ENCODE measurements at places on chromosomes 2 and 18. TPM values are rescaled to one million over a fixed set of nuclear protein-coding genes. Genes with fewer than 3 reads are reported as not detected.

SNTG2 gene
- not detected for total RNA-seq

DNA sequence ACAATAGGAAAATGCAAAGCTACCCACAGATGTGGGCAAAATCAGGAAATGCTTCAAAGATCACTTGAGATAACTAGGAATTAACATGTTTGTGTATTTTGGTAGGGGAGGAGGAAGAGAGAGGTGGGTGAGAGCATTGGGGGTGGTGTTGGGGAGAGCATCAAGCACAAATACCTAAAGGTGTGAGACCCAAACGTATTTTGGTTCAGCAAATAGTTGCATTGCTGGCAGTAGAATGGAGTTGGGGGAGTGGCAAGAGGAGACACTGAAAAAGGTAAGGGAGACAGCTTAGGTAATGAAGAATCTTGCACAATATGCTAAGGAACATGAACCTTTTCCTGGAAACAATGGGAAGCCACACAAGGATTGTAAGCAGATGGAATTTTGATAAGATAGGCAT is 1.5 kb upstream of the PELI1 start:
- DNase-seq = no peak

DNA sequence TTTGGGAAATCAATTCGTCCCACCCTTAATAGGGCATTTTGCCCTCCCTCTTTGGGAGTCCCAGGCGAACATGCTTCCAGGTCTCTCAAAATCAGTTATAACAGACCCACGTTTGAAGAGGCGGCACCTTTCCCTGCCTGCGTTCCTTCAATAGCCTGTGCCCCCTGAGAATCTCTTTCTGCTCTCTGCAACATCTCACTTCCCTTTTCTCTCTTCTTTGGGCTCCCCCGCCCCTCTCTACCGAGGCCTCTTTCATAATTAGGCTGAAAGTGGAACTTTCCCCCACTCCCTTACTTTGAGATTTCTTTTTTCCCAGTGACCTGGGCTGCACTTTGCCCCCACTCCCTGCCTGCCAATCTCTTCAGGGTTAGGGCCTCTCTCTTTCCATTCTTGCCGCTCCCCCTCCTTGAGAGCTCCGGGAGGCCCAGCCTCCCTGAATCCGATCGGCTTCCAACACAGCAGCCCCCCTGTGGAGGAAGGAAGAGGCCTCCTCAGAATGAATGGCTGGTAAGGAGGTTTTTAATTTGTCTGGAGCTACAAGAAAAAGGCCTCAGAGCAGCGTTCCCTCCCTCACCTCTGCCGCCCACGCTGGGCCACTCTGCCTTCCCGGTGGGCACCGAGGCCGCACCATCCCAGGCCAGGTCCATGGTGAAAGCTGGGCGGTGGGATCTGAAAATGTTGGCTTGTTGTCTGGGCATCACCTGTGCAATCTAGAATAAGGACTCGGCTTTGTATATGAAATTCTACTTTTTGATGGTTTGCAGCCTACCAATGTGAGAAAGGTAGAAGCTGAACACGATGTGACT is 162.6 kb upstream of the SIX3 start:
- DNase-seq = no peak

GRCh38 chr2:65347913-65348312 is 84.5 kb downstream of the SPRED2 start:
- no peak for DNase-seq

DNA sequence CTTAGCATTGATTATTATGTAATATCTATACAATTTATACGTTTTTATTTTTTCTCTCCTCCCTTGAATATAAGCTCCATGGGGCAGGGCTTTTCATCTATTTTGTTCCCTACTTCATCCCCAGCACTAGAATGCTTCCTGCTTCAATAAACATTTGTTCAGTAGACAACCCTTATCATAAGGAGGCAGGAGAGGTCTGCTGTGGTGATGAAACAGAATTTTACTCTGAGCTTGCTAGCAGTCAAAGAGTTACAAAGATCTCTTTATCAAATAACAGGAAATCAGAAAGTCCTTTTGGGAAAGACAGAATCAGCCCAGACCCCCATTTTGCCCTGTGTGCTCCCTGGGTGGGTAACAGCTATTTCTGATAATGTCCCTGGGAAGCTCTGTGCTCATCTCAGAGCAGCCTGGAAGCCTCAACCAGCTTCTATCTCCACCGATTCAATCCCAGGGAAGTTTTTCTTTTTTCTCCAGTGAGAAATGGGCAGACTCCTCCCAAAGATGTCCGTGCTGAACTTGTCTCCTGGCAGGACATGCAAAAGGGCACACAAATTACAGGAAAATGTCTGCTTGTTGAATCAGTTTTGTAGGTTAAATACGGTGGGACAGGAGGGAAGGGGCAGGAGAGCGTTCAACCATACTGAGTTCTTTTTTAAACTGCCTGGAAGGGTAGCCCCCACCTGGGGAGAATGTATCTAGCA is 84.7 kb upstream of the PKDCC start:
- no peak for DNase-seq

GRCh38 chr18:3054780-3055179 is 41.8 kb upstream of the LPIN2 start:
- peak; percentile 46 for DNase-seq

- DNase-seq = no peak
These were observed 2.4 kb upstream of the VPS54 start for GRCh38 chr2:64021578-64021977.

DNA sequence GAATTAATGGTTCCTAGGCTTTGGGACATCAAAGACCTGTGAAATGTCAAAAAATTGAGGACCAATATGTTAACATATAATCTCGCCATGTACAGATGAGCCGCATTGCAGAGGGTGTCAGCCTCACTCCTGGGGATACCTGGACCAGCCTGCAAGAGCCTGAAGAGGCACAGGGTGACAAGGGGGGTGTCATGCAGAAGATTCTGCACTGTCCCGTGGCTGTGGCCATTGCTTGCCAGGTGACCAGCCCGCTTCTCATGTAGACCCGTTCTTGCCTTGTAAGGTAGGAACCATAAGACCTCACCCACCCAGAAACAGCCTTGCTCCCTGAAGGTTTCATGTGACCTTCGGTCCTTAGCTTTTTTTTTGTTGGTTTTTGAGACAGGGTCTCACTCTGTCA is 37.5 kb downstream of the TMEM37 start:
- no peak for DNase-seq

DNA sequence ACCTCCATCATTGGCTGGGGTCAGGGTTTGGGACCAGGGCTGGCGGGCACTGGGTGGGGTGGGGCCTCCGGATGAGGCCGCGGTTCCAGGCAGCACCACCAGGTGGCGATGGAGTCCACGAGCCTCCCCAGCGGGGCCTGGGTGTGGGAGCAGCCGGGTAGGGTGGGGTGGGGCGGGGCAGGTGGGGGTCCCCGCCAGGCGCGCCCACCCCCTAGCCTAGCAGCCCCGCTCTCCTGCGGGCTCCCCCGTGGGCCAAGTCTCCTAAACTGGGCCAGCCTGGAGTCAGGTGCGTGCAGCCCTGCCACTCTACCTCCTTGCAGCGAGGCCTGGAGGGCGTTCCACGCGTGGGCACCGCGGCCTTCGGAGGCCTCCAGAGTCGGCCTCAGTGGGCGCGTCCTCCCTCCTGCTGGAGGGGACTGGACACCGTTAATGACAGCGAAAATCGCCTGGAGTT is 187.5 kb downstream of the TWIST2 start:
- peak; percentile 57 for DNase-seq

DNA sequence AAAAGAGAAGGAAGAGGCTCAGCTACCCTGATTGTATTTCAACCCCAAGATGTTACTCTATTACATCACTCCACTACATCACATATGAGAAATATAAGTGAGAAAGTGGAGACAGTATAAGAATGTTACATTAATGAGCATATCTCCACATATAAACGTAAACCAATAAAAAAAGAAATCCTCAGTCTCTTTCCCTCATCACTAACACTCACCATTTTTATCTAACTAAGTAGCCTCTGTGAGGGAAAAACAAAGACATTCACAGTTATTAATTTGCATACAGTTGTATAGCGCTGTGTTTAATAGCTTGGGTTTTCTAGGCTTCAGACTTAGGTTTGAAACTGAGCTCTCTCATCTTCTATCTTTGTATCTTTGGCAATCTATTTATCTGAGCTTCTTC is 489.1 kb upstream of the LRRTM4 start:
- no peak for DNase-seq

DNA sequence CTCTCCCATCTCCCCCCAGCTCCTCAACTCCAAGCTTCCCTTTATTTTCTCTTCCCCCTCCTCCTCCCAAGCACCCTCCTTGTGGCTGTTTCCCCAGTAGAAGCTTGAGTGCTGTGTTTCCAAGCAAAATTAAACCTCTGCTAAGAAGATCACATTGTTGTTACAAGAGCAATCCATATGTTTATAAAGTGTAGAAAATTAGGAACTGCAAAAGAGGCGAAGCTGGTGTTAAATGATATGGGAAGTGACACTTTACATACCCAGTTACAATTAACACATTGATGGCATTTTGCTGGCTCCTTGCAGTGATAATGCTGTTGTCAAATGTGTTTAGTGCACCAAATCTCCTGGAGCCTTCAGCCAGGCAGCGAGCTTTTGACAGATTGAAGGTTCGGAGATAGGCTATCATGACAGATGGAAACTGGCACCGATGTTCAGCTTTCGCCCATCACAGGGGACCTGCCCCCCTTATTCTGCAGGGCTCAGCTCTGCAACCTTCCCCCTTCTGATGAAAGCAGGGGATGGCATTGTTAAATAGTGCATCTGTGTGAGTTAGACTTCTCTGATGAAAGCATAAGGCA is 259.8 kb upstream of the ATP5MC3 start:
- DNase-seq = no peak

CPO gene
- total RNA-seq = not detected

BOLA3 gene
- 60.9 TPM for total RNA-seq

DNA sequence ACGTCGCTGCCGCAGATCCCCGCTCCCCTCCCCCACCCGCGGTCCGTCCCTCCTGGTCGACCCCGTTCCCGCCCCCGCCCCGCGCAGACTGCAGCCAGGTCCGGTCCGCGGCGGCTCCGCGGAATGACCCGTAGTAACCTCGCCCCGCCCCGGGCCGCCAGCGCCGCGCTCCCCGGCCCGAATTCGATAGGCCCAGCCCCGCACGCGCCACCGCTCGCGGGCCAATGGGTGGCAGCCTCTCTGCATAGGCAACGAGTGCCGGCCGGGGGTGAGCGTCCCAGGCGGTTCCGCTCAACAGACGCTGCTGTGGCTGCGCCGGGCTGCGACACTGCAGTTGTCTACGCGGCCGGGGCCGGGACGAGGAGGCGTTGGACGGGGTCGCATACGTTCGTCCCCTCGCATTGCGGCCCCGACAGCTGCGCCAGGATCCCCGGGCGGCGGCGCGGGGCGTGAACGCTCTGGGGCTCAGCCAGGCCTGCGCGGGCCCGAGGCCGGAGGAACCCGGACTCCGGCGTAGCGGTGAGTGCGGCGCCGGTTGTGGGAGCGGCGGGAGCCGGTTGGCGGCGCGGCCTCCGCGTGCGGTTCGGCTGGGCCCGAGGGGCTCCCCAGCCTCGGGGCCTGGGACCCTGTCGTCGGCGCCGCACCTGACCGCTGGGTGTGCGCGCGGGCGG is at the start of gene ACSL3:
Gene ACSL3 (plus strand): TSS at position 297 of the 671 bp plus-strand sequence. CDS start 47,737 bp downstream, outside the sequence.
- DNase-seq = peak; percentile 95

DNA sequence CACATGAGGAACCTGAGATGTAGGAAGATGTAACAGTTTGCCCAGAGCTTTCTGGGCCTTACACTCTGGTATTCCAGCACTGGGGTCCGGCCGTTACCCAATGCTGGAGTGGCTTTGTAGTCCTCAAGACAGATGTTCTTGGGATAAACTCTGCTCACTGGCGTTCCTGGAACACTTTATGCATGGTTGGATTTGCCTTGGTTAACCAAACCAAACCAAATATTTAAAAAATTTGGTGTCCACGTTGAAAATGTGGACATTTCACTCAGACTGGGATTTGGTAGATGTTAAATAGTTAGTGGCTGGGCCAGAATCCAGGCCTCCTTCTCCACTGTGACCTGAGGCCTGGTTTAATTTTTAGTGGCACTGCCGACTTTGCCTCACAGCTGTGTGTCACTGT is 81.5 kb downstream of the ACOXL start:
- no peak for DNase-seq
